NCI-H1436 treated with DMSO at 0.1 percent for 48 hours (cell line): ENCODE measurements at places on chromosomes 11 and 22.
A peak's percentile ranks its signal among the peaks of the same experiment; 100 is the strongest.

DNA sequence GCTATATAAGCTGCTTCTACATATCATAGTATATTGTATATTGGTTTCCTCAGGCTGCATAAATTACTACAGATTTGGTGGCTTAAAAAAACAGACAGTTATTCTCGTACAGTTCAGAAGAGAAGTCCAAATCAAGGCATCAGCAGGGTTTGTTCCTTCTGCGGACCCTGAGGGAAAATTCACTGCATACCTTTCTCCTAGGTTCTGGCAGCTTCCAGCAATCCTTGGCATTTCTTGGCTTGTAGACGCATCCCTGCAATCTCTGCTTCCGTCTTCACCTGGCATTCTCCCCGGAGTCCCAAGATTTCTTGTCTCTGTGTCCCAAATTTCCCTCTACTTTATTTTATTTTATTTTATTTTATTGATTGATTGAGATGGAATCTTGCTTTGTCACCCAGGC, 142.8 kb downstream of the COMMD9 start:
- no peak for DNase-seq

DNA sequence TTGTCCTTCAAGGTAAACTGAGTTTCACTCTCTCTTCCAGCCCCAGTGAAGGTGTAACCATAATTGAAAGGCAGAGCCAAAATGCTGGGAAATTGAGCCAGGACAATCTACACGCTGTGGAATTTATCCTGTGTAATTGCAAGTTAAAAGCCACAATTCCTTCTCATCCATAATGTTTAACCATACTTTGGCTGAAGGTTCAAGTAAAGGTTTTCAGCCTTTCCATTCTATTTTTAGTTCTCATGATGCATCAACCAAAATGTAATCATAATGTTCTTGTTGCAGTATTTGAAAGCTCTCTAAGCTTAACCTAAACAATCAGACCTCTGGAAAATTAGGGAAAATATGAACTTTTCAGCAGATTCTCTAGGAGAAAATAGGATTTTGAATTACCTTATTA, 14.0 kb upstream of the ARHGAP42 start:
- no peak for DNase-seq

DNA sequence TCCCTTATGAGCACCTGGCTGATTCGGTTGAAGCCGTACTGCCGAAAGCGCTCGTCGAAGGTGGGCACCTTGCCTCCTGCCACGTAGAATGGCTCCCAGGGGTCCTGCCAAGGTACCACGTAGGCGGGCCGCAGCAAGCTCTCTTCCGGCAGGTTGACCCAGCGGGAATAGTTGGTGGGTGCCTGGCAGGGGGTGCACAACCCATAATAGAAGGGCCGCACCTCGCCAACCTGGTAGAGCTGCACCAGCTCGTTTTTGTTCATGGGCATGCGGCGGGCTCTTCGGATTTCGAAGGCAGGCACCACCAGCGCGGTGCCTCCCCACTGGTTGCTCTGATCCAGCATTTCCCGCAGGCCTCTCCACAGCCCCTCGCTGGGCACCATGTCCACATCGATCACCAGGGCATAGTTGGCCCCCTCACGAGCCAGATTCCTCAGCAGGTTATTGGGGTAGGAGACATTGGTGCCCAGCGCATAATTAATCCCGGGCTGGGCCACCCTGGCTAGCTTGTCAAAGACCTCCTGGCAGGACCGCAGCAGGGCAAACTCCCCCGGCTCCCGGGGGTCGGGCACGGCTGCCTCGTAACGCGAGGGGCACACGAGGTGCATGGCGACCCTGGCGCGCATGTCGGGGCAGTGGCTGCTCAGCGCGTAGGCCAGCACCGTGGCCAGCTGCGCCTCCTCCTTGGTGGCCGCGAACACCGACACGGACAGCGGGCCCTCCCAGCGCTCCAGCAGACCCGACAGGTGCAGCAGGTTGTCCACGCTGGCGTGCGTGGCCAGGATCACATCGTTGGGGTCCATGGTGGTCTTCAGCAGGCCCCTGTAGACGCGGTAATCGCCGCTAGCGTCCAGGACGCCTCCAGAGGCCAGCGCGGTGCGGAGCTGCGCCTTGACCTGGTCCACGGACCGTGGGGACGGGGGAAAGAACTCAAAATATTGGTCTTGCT, 679 bp downstream of the B4GAT1 start:
- no peak for DNase-seq

DNA sequence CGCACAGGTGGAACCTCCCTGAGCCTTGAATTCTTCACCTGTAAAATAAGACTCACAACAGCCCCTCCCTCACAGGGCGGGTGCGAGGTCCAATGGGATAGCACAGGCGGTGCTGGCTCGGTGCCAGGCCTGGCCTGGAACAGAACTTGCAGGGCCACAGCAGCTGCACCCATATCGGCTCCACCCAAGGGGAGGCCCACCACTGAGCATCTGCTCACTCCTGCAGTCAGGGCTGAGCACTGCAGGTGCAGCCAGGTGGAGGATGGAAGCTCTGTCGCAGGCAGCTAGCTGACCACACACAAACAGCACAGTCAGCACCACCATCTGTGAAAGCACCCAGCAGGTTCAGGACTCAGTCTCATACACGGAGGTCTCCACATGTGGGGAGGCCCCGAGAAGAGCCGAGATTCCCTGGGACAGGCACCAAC, 19.6 kb downstream of the VPS37C start:
- DNase-seq, result no peak

DNA sequence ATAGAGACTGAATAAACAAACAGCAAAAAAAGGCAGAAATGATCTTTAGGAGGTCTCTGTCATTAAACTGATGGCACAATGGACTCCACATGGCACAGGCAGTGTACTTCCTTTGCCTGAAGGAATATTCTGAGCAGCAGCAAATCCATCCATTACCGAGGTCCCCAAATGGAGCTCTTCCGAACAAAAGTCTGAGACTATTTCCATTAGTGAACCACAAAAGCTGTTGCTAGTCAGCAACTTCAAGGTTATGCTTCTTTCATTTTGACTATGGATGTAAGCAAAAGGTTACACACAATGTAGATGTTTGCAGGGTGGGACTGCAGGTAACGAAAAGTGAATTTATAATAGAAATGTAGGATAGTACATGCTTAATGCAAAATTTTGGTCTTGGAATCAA, 14.5 kb downstream of the NARS2 start:
- DNase-seq, result no peak

DNA sequence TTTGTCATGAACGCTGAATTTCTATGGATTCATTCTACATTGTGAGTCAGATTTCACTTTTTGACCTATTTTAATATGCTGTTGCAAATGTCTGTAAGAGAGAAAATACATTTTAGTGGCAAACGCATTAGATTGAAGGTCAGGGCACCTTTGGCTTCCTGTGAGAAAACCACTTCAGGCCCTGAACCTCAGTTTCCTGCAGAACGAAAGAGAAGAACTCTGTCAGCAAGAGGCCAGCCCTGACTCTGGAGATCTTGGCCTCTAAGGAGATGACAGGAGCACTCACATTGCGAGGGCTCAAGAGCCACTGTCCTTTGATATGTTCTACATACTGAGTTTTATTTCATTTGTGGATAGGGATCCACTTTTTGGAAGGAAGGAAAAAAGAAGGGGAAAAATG, 83.6 kb downstream of the KCNJ1 start:
- DNase-seq, result no peak

DNA sequence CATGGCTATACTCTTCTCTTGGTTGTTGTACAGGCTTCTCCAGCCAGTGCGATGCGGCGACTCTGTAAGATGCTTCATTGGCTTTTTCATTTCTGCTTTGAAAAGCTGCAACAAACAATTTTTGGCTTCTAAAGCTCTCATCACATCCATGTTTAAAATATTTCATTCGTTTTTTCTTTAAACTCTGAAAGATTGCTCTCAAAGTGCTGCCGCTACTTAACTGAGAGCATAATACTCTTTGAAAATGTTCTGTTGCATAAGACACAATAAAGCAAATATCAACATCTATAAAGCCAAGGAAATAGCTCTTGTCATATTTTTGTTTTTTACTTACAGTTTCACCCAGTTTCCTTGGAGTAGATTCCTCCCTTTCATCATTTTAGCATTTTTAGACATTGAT, 468.3 kb downstream of the TBC1D22A start:
- no peak for DNase-seq

DNA sequence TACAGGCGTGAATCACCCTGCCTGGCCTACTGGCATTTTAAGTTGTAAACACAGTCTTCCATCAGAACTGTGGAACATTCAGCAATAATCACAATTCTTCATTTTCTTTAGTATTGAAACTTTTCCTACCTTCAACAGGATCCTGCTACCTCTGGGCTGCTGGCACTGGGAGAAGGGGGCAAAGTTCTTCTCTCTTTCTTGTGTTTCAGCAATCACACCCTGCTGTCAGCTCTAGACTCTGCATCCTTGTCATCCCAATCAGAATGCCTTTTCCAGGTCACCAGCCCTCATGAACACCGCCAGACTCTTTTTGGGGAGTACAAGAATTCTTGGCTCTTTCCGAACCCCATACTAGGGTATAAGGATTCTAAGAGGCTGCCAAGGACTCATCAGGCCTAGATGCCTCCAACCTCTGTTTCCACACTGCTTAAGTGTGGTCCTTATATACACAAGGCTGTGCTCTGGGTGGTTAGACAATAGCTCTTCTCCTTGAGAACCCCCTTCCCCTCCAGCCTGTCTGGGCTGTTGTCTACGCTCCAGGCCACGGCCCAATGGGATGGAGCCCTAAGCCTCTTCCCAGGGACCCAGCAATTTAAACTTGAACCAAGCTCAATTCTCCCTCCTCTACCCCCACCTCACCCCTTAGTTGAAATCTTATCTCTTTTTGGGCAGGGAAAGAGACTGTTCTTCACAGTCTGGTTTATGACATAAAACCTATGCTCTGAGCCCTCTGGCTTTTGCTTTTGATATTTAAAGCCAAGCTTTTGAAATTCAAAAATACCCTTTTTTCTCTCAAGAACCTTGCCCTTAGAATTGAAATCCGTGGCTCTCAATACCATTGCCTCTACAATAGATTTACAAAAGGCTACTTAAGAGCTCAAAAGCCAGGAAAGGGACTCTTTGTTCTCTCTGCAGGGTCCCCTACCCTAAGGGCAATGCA, 327.4 kb downstream of the BUD13 start:
- DNase-seq, result no peak

GRCh38 chr11:118012083-118012669, 26.0 kb downstream of the IL10RA start:
- no peak for DNase-seq

- DNase-seq, result peak; percentile 31
Measured at GRCh38 chr11:16572945-16573344, 165.5 kb upstream of the C11orf58 start.

GRCh38 chr22:37943136-37943824, 10.1 kb downstream of the C22orf23 start:
- no peak for DNase-seq

DNA sequence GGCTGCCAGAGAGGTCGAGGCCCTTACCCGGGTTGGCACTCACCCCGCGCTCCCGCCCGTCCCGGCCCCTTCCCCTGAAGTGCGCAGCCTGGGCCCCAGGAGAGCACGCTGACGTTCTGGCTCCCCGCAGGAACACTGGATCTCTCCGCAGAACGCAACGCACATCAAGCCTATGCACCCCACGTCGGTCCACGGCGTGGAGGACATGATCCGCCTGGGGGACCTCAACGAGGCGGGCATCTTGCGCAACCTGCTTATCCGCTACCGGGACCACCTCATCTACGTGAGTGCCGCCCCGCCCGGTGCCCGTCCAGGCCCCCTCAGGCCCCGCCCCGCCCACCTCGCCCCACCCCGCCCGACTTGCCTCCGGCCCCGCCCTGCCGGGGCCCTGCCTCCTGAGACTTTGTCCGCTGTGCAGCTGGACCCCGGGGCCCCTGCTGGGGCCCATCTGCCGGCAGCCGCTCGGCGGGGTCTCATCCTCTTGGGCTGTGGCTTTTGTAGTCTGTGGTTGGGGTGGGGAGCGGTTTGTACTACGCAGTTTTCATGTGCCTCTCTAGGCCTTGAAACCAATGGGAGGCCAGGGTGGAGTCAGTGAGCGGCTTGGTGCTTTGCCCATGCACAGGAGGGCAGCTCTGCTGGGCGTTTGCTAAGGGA, 19.7 kb downstream of the MYO7A start:
- DNase-seq, result no peak

DNA sequence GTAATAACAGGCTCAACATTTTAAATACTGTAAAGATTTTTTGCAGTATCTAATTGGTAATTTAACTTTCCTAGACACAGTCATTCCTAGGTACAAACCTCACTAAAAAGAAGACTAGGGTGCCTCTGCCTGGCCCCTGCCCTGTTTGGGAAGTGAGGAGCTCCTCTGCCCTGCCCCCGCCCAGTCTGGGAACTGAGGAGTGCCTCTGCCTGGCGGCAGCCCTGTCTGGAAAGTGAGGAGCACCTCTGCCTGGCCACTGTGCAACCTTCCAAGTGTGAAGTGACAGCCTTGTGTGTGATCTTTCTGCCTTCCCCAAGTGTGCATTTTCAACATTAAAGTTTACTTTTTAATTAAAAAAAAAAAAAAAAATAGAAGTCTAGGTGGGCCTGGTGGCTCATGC, 4.2 kb downstream of the CHORDC1 start:
- no peak for DNase-seq

DNA sequence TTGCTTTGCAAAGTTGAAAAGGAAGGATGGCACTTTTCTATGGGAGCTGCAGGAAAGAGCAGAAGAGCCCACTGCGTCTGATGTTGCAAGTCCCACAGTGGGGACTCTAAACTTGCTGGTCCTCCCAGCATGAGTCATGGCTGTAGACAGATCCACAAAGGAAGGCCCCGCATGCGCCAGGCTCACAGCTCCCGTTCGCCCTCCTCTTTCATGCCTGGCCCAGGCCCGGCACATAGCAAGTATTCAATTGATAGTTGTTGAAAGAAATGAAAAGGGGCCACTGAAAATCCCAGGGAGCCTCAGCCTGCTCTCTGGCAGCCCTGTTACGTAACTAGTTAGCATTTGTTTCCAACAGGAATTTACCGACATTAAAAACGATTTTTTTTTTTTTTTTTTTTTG, 18.9 kb downstream of the AP1B1 start:
- DNase-seq, result no peak

GRCh38 chr11:65479184-65480145, 19.4 kb upstream of the MALAT1 start:
- no peak for DNase-seq

- DNase-seq, result no peak
Measured at GRCh38 chr11:109506115-109506514, 84.1 kb downstream of the C11orf87 start.

GRCh38 chr11:126514061-126514693, 158.7 kb downstream of the ST3GAL4 start:
- DNase-seq, result no peak

DNA sequence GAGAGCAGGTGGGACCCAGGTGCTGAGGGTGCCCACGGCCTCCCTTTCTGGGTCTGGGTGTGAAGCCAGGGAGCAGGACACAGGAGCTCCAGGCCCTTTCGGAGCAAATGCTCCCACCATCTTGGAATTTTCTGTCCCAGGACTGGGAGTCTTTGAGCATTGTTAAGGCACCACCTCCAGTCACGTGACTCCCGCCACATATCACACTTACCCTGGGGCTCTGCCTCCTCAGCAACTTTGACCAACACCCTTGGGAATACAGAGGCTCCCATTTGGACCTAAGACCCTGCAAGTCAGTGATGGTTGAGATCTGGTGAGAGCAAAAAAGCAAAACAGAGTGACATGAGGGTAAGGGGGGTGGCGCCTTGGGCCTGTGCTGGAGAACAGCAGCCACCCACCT, 35.6 kb downstream of the GNAZ start:
- DNase-seq, result no peak

- no peak for DNase-seq
Measured at GRCh38 chr22:37129866-37130441, 19.8 kb downstream of the IL2RB start.

GRCh38 chr11:133705074-133705648, 140.2 kb downstream of the SPATA19 start:
- no peak for DNase-seq
